ENCODE measurements at places on chromosomes 12 and 14. TPM values are rescaled to one million over a fixed set of nuclear protein-coding genes. Genes with fewer than 3 reads are reported as not detected.

- no peak for DNase-seq
Measured at GRCh38 chr12:31353750-31354708, 28.1 kb upstream of the SINHCAF start.

DNA sequence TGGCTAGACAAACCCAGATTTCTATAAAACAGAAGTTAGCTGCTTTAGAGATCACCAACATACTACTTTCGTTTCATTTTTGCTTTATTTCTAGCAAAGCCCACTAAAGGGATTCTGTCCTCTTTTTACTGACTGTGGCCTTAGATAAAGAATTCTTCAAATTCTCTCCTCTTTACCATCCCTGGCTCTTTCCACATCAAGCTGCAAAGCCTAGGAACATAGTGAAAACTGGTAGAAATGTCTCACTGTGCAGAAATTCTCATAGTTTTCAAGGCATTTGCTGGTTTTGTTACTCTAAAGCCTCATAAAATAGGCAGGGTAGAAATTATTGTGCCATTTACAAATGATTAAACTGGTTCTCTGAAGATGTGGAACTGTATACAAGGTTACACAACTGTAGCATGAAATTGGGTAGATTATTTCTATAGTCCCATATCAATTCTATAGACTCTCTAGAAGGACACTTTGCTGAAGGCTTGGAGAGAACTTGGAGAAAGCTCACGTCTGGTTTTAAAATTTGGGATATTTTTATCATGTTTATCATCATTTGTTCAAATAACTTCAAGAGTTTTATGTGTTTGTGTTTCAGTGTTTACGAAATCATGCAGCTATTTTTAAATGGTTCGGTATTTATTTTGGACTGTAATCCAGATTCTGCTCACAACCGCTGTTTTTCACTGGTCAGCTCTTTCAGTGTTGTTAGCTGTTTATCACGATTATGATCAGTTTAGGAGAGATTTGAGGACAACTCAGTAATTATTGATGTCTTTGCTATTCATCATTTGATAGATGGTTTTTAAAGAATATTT is 36.7 kb upstream of the CSRP2 start:
- DNase-seq: no peak

GRCh38 chr12:117356048-117356447 is 5.4 kb downstream of the NOS1 start:
- DNase-seq: no peak

Gene SRGAP1
- 0.04 TPM for polyA plus RNA-seq

All from naive thymus-derived CD8-positive, alpha-beta T cell (primary cell).